ENCODE measurements at places on chromosomes 3 and 15. TPM values are rescaled to one million over a fixed set of nuclear protein-coding genes. Genes with fewer than 3 reads are reported as not detected.

NCKIPSD gene
- total RNA-seq, result 37.9 TPM

PEX5L gene
- 0.06 TPM for total RNA-seq

C3orf52 gene
- 6.7 TPM for total RNA-seq

ILDR1 gene
- not detected for total RNA-seq

ATP8B4 gene
- total RNA-seq, result 1.0 TPM

CORO2B gene
- total RNA-seq, result 18.3 TPM

CYP19A1 gene
- 2.6 TPM for total RNA-seq

ZPLD1 gene
- total RNA-seq, result 1.1 TPM

FETUB gene
- total RNA-seq, result not detected

CP gene
- total RNA-seq, result 0.06 TPM

TGM4 gene
- 0.06 TPM for total RNA-seq

SLC24A5 gene
- not detected for total RNA-seq

SLC22A14 gene
- not detected for total RNA-seq

GREM1 gene
- 138 TPM for total RNA-seq

ROPN1 gene
- not detected for total RNA-seq

Data from LHCN-M2 (cell line).